Uterus (tissue), 4 donors: ENCODE measurements at places on chromosomes 2 and 18. TPM values are rescaled to one million over a fixed set of nuclear protein-coding genes. Genes with fewer than 3 reads are reported as not detected.

The C2orf92 gene
- total RNA-seq, result 5.4 TPM

The MAP2 gene
- 18.7 TPM for total RNA-seq

The GNAL gene
- total RNA-seq, result 16.1 TPM

DNA sequence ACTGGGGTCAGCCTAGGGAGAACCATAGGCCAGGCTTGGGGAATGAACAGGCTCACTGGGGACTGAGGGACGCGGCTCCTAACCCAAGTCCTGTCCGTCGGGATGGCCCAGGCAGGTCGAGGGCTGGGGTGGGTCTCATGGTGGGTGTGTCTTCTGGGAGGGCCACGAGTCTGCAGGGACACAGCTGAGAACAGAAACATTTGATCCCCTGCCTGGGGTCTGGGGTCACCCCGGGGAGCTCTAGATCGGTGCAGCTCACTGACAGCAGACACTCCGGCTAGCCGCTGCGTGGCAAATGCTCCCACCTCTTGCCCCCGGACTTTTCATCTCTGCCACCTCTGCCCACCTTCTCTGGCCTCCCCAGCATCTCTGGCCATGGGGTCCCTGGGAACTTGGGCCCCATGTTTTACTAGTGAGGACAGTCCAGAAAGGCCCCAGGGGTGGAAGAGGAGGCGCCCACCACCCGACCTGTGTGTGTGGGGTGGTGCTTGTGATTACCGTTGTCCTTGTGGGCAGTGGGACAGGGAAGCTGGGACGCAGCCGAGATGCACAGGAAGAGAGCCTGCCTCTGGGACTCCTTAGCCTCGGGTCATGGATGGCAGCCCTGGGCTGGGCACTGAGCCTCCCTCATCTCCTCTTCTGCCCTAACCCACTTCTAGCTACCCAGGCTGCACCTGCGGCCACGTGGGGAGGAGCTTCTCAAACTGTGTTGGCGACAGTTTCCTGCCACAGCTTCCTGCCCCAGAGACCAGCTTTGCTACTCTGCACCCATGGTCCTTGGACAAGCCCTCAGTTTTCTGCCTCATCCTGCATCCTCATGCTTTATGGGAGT lies 4.9 kb downstream of the ZAP70 start:
- DNase-seq, result no peak

- DNase-seq, result no peak
These were observed 19.2 kb upstream of the ASB1 start for GRCh38 chr2:238407566-238407965.

DNA sequence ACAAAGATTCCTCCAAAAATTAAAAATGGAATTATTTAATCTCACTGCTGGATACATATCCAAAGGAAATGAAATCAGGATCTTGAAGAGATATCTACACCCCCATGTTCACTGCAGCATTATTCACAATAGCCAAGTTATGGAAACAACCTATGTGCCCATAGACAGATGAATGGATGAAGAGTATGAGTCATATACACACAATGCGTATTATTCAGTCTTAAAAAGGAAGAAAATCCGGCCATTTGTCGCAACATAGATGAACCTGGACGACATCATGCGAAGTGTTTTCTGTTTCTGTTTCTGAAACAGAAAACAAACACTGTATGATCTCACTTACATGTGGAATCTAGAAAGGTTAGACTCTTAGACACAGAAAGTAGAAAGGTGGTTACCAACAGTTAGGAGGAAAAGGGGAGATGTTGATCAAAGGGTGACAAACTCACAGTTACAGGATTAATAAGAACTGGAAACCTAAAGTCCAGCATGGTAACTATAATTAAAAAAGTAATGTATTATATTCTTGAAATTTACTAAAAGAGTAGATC lies 87.8 kb upstream of the ERBB4 start:
- no peak for DNase-seq

GRCh38 chr18:59468821-59469220 lies 109.8 kb upstream of the LMAN1 start:
- DNase-seq, result no peak

DNA sequence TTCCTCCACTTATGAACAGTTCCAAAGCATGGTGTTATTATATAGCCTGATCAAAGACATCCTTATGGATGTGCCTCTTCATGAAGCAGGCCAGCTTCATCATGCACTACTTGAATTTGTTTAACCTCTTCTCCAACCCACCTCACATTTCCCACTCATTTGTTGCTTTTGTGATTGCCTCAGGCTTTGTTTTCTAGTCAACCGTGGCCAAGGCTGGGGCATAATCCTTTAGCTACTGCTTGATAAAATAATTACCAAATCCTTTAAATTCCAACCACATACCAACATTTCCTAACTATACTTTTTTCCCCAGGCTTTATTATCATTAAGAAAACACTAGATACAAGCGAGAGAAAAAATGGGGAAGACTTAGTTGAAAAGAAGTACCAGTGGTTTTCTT lies 39.6 kb upstream of the SCN1A start:
- no peak for DNase-seq

The PID1 gene
- total RNA-seq, result 26.4 TPM

GRCh38 chr2:99957332-99958133 lies 184.9 kb downstream of the AFF3 start:
- no peak for DNase-seq

- no peak for DNase-seq
These were observed 23.4 kb upstream of the LRRC30 start for GRCh38 chr18:7207366-7207915.

- no peak for DNase-seq
These were observed 206.5 kb downstream of the PDE1A start for GRCh38 chr2:182220335-182220734.

DNA sequence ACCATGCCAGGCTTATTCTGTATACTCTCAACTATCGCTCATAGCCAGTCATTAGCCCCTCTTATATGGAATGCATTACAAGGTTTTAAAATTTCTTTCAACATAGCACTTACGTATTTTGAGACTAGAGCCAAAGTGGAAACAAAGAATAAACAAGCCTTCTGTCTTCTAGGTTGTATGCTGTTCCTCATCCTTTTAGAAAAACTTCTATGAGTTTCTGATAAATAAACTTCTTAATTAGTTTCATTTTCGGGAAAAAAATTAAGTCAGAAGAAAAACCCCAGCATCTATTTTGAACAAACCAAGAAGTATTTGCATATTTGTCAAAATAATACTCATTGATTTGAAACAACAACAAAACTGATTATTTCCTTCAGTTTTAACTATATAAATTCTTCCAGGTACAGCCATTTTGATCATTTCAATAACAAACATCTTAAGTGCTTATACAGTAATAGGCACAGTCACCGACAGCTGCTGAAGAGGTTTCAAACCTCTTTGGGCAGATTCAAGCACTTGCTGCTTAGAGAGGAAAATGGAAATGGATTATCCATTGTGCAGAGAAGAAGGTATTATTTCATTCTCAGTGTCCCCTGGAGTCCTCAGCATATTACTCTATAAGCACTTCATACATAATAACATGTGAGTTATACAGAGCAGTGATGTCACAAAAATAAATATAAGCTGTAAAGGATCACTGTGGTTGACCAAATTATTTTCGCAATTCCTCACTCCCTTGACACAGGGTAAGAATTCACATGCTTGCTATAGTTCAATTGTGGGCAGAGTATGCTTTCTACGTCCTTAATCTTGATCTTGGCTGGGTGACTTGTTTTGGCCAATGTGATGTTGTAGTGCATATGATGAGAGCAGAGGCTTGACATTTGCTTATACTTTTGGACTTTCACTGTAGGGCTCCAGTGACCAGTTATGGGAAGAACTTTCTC lies 833.8 kb downstream of the TRIB2 start:
- DNase-seq, result no peak

GRCh38 chr2:168350380-168350779 lies 103.0 kb upstream of the STK39 start:
- no peak for DNase-seq

GRCh38 chr2:152421521-152422370 lies 86.8 kb downstream of the FMNL2 start:
- peak; percentile 73 for DNase-seq

The FAM98A gene
- total RNA-seq, result 42.1 TPM

The PPP1R7 gene
- 43.6 TPM for total RNA-seq

The CNRIP1 gene
- 40.6 TPM for total RNA-seq

The SERPINB4 gene
- total RNA-seq, result not detected

DNA sequence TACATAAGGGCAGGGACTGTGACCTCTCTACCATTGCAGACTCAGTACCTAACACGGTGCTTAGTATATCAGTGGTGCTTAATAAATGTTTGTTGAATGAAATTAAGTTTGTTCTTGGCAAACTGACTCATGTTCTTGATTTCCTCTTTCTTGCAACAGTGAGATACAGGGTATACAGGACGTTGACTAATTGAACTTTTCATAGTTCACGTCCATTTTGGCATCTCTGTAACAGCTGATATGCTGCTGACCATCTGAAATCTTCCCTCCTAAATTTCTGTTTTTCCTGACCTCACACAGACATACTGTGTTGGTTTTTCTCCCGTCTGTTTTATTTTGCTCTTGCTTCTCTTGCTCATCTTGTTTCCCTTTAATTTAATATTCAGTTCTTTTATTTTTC lies 44.2 kb downstream of the LHCGR start:
- DNase-seq, result no peak

The ARHGAP15 gene
- total RNA-seq, result 0.88 TPM

DNA sequence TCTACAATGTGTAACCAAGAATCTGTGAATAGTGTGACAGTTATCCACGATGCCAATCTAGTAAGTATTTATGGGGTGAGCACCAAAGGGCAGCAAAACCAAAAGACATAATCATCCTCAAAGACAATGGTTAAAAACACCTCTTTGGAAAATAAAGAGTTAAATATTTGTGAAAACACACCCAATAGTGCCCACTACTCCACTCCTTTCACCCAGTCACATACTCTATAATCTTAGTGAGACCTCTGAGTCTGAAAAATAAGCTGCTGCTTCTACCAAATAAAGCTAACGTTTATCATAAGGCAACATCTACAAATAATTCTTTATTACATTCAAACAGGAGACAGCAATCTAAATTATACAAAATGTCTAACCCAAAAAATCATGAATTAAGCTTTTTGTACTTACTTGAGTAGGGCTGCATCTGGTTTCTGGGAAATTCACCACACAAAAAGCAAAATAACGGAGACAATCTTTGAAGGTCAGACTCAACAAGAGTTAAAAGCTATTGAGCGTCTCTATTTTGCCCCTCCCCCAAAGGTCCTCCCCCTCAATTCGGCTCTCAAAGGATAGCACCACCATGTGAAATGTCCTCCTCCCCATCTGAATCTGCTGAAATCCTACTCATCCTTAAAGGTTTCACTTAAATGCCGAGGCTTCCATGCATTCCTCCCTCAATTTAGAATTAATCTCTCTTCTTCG lies 2.0 kb downstream of the RAPH1 start:
- DNase-seq, result no peak

The DCDC2C gene
- not detected for total RNA-seq

- no peak for DNase-seq
These were observed 108.7 kb upstream of the HDAC4 start for GRCh38 chr2:239509373-239510143.

The LDLRAD4 gene
- total RNA-seq, result 82.2 TPM

GRCh38 chr18:68757126-68757525 lies 40.8 kb upstream of the CCDC102B start:
- no peak for DNase-seq

DNA sequence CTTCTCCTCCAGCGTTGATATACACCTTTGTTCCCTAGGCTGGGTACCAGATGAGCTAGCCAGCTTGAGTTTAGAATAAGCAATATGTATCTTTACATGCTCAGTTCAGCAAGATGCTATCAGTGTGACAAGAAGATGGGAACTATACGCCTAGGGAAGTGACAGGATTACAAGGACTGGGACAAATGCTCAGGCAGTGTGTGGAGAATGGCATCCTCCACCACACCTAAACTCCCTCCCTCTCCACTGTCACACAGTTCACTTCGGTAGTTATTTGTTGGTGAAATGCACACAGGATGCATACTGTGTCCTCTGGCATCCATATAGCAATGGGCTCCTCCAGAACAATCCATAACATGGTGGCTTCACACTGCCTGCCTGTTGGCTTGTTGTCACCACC lies 7.7 kb downstream of the STAT1 start:
- no peak for DNase-seq

The TBC1D8 gene
- 19.4 TPM for total RNA-seq

GRCh38 chr2:60966507-60967405 lies 50.8 kb upstream of the PEX13 start:
- DNase-seq, result no peak

DNA sequence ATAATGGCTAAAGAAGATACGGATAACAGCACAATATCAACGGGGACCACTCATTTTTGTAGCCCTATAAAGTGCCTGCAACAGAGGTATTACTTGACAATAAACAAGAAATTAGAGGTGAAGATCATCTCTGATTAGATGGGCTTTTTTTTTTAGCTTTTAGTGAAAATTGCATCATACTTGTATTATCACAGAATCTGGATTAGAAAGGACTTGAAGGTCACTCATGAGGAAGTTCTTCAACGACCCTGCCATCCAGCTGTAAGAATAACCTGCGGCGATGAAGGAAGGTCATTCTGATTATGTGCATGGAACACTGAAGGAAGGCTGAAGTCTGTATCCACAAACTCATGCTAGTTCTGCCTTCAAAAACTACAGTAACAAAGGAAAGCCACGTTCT lies 40.5 kb downstream of the THOC1 start:
- DNase-seq, result no peak

The TLX2 gene
- total RNA-seq, result not detected

- DNase-seq, result no peak
These were observed 58.8 kb downstream of the MRPL35 start for GRCh38 chr2:86258106-86258505.

DNA sequence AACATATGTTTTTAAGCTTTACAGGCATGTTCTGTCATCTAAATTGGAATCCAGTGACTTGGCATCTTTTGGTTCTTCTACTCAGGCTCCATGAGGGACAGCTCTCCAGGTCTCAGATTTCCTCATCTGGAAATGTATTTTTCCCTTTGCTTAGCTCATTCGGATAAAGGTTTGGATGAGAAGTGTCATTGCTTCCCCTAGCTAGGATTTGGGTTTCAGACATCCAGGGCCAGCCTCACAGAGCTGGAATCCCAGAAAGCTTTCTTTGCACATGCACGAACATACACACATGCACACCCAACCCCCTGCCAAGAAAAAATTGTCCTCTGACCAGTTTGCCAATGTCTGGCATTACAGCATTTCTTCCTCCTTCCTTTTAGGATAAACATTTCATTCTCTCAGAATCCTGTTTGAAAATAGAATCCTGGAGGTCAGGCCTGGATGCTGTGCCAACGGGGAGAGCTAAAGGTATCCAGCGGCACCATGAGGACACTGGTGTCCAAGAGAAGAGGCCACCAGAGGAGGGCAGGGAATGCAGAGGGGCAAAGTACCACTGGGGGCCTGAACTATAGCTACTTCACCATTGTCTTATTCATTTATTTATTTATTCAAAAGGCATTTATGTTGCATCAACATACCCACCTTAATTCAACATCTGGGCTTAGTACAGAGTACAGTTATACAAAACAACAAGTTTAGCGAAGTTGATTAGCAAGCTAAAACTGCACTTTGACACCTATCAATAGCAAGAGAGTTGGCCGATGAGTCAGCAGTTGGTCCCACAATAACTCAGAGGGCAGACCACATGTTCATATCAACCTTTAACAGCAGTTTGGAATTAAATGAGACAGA lies 97.9 kb upstream of the ATL2 start:
- no peak for DNase-seq
